ENCODE measurements at places on chromosomes 4 and X.
A peak's percentile ranks its signal among the peaks of the same experiment; 100 is the strongest.

DNA sequence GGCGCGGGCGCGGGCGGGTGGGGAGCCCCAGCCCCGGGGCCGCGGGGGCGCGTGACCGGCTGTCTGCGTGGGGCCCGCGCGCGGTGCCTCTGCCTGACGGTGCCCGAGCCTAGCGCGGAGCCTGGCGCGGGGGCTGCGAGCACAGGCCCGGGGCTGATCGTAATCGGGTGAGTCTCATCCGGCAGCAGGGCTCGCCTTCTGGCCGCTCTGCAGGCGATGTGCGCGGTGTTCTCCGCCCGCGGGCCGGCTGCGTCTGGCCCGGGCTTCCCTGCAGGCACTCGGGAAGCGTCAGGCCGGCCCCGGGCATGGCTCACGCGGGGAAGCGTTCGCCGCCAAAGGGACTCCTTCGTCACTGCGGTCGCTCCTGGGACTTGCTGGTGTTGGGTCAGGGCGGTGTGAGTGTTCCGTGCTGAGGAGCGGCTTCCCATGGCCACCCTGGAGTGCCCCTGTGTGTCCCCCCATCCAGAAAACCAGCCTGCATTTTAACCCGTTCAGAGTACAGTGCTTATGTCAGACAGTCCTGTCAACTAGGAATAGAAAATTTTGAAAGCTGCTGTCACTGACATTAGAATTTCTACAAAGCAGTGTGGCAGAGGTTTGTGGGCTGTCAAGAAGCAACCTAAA lies 40.6 kb downstream of the FAM149A start:
- peak; percentile 52 for DNase-seq

- no peak for DNase-seq
Measured at GRCh38 chrX:37829721-37830120, 17.6 kb downstream of the DYNLT3 start.

DNA sequence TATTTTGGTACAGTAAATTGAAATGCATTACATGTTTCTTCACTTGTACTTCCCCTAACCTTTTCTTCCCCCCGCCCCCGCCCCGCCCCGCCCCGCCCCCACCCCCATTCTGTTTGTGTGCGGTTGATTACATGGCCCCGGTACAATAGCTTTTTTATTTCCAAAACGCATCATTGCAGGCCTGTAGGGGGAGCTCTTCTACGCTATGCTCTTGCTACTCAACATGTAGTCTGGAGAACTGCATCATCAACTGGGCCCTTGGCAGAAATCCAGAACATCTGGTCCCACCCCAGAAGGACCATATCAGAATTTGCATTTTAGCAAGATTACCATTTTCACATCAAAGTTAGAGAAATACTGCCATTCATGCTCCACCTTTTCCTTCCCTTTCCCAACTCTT lies 333.3 kb upstream of the DDX53 start:
- DNase-seq = peak; percentile 51

GRCh38 chrX:107626481-107626880 lies 1.8 kb upstream of the PRPS1 start:
- no peak for DNase-seq

DNA sequence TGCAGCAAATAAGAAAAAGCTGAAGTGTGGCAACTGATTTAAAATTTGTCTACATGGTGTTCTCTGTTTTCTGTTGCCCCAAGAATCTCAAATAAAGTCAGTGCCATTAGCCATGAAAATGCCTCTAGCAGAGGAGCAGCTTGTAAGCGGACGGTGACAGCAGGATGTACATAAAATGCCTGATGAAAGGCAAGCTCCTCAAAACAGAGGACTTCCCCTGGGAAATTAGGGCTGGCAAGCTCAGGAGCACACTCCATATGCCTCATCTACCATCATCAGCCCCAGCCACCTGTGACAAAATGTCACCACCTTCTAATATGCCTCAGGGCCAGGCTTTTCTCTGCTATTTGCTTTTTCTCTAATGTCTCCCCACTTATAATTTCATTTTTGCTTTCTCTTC lies 54.5 kb downstream of the ASB9 start:
- DNase-seq = no peak

GRCh38 chr4:3611778-3612177 lies 79.6 kb upstream of the LRPAP1 start:
- DNase-seq = no peak

- DNase-seq = no peak
Measured at GRCh38 chr4:63580796-63581475, 828.3 kb downstream of the TECRL start.

GRCh38 chr4:58275856-58276255 lies 1165.7 kb upstream of the IGFBP7 start:
- no peak for DNase-seq
